ENCODE measurements at places on chromosomes 13 and 19.

DNA sequence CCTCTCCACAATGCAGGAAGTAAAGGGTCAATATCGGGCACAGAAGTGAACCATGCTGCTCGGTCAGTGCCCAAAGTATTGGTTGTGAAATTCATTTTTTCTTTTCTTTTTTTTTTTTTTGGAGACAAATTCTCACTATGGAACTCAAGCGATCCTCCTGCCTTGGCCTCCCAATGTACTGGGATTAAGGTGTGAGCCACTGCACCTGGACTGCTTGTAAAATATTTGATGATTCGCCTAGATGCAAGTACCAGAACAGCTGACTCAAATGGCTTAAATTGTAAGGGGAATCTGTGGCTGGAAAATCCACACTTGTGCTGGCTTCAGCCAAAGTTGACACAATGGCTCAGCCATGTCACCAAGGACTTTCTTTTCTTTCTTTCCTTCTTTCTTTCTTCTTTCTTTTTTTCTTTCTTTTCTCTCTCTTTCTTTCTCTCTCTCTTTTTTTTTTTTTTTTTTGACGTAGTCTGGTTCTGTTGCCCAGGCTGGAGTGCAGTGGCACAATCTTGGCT is 43.7 kb downstream of the NUMBL start:
- DNase-seq, result no peak

GRCh38 chr13:110816500-110816899 is 98.4 kb downstream of the ANKRD10 start:
- DNase-seq, result no peak

DNA sequence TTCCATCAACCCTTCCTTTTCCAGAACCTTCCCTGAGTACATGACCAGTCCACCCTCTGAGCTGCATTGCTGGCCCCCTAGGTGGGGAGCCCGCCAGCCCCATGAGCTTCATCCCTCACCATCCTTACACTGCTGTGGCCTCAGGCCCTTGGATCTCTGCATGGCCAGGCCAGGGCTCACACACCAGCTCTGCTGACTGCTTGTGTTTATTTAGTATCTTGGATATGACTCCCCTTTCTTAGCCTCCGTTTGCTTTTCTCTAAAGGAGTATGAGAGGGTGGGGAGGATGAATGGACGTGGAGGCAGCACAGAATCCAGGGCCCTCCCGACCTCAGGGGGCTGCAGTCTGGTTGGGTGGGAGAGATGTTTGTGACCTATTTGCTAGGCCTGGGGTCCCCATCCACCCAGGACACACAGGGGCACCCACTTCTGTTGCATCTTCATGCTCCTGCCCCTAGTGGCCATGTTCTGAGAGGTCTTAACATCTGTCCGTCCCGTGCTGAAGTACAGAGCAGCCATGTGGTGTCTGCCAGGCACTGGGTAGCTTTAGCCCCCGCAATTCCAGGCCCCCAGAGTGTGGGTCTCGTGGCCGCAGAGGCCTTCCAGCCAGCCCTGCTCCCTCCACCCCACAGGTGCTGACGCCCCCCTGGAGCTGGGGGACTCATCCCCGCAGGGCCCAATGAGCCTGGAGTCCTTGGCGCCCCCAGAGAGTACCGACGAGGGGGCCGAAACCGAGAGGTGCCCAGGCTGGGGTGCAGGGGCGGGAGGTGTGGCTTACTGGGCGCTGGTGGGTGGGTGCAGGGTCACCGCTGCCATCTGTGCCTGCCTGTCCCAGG is 13.0 kb downstream of the ARHGEF1 start:
- DNase-seq, result no peak

- DNase-seq, result no peak
These were observed 2.8 kb downstream of the TNFSF13B start for GRCh38 chr13:108272333-108272732.

GRCh38 chr19:4380254-4380727 is 20.1 kb downstream of the SH3GL1 start:
- no peak for DNase-seq

DNA sequence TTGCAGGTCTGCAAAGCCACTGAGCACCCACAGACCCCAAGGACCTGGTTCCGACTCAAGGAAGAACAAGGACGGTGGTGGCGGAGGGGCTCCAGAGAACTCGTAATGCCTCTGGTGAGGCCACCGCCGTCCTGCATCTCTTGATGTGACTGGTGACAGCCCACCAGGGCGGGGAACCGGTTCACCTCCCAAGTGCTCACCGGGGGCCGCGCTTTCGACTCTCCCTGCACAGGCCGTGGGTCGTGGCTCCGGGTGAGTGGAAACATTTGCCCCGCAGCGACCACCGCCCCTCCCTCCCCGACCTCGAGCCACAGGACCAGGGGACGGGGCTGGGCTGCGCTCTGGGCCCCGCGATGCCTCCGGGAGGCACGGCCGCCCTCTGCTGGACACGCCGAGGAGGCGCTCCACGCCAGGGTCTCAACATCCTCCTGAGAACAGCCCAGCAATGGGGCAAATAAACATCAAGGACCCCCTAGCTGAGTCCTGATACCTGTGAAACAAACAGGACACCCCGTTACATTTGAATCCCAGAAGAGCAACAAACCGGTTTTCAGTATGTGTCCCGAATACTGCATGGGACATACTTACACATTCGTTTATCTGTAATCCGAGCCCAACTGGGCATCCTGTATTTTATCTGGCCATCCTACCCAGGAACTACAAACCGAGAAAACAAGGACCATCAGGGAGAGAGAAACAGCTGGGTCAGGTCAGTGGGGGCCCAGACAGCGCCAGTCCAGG is 3.9 kb upstream of the PLPP2 start:
- peak; percentile 29 for DNase-seq

DNA sequence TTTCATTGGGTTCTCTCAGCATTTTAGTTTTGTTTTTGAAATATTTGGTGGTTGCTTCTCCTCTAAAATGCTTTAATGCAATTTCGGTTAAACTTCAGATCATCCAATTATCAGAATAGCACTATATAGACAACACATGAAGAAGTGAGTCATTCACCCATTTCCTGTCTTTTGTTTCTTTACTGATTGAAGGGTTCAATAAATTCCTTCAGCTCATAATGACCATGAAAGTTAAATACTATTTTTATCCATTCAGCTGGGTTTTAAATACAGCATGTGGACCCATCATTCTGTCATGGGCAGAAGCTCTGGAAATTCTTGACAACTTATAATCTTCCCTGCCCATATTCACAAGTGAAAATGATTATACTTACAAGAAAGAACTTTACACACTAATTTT is 187.2 kb downstream of the ITGBL1 start:
- no peak for DNase-seq

GRCh38 chr13:25848812-25849745 is 202.7 kb downstream of the SHISA2 start:
- no peak for DNase-seq

- DNase-seq, result no peak
These were observed 7.4 kb downstream of the FCGBP start for GRCh38 chr19:39927076-39927475.

- no peak for DNase-seq
These were observed 13.2 kb downstream of the SYDE1 start for GRCh38 chr19:15120135-15121026.

GRCh38 chr19:17641846-17642245 is 46.3 kb downstream of the UNC13A start:
- DNase-seq, result no peak

DNA sequence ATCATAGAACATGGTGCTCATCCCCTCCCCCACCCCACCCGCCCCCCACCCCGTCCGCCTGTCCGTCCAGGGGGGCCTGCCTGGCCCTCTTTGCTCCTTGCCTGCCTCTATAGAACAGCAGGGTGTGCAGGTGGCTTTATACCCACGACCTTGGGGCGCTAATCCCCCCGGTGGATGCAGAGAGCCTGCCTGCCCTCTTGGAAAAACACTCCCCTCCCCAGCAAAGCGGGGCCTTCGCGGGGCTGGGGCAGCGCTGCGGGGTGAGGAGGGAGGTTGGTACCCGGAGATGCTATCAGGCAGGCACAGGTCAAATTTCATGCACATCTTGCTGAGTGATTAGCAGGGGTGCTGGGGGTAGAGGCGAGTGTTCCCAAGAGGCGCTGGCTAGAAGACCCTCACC is 21.9 kb downstream of the RFX1 start:
- DNase-seq, result no peak

- DNase-seq, result no peak
These were observed 1.6 kb downstream of the ACTL9 start for GRCh38 chr19:8696993-8697392.

DNA sequence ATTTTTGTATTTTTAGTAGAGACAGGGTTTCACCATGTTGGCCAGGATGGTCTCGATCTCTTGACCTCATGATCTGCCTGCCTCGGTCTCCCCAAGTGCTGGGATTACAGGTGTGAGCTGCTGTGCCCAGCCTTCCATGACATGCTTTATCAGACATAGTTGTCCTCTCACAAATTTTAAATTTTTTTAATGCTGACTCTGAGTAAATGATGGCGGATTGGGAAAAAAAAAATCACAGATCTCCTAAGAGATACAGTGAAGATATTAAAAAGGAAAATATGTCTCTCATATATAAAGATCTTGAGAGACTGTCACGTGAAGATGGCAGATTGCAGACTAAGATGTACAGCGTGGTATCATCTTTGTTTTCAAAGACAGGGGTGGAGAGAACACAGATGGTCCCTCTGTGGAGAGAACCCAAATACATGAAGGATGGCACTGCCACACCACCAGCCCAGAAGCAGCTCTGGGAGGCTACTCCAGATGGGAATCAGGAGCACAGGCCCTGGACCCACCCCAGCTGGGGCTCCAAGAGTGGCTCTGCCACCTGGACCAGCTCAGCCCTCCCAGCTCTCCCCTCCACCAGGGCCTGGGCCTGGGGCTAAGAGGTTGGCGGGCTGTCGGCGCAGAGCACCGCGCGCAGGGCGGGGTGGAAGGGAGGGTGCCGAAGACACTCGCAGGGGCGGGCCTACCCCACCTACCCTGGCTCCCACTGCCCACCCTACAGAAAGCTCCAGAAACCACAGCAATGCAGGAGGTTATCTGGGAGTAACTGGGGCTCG is 20.0 kb upstream of the CCNP start:
- DNase-seq, result no peak

DNA sequence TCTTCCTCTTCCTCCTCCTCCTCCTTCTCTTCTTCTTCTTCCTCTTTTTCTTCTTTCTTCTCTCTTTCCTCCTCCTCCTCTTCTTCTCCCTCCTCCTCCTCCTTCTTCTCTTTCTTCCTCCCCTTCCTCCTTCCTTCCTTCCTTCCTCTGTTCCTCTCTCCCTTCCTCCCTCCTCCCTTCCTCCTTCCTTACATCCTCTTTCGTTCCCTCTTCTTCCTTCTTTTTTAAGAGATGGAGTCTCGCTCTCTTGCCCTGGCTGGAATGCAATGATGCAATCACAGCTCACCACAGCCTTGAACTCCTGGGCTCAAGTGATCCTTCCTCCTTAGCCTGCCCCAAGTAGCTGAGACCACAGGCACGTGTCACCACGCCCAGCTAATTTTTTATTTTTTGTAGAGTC is 13.2 kb downstream of the EHD2 start:
- peak; percentile 66 for DNase-seq

DNA sequence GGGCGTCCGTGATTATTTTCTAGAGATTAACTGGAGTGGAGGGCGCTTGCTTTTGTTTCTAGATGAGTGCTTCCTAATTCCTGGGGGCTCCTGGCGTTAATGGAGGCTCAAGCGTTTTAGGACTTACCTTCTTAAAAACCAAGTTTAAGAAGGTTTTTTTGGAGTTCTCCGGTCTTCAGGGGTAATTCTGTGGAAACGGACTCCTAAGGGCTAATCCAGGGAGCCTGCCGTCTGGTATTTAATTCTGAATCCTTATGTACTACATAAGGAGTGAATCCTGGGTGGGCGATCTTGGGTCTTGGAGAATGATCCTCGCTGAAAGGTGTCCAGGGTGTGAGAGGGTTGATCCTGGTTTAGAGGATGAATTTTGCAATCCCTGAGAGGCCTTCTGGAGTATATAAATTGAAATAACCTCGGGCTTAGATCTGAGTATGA is 357 bp downstream of the RPS11 start:
- DNase-seq, result no peak
